Activated CD4-positive, CD25-positive, alpha-beta regulatory T cell treated with anti-CD3 and anti-CD28 coated beads, Interleukin-2, amount 50 U/mL, for 24 hours (primary cell): ENCODE measurements at places on chromosomes 5 and 9.

GRCh38 chr5:81685471-81685870 is 65.4 kb downstream of the SSBP2 start:
- no peak for ATAC-seq

- ATAC-seq = no peak
These were observed 7.9 kb downstream of the G3BP1 start for GRCh38 chr5:151779531-151780125.

DNA sequence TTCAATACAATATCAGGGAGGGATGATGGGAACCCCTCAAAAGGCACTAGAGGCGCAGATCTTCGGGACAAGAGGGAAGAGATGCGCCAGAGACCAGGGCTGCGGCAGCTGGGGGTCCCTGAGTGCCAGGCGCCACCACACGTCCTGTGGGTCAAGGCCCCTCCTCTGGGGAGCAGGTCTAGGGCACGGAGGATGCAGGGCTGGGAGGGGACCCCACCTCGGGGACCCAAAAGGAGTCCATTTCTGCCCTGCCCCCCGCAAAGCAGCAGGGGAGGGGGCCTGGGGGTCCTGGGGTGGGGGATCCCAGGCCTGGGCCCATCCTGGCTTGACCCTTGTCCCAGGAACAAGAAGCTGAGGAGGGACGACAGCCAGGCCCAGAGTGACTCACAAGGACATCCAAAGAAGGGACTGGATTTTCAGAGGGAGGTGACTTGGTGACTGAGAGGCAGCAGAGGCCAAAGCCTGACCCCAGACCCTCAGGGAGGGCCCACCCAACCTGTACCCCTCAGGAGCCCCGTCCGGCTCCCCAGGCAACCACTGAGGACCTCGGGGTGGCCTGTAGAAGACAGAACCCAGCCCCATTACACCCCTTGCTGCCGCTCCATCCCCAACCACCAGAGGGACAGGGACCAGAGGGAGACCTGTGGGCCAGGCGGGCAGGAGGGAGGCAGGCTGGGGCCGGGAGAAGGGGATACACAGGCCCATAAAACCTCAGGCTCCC is 54.2 kb downstream of the LRSAM1 start:
- peak; percentile 29 for ATAC-seq

- ATAC-seq = no peak
These were observed 113.8 kb upstream of the SPATA31D4 start for GRCh38 chr9:81814401-81814793.

- ATAC-seq = no peak
These were observed 71.1 kb downstream of the FBXL7 start for GRCh38 chr5:15571081-15571480.

- no peak for ATAC-seq
These were observed 102.0 kb upstream of the PTPN3 start for GRCh38 chr9:109600142-109600541.

DNA sequence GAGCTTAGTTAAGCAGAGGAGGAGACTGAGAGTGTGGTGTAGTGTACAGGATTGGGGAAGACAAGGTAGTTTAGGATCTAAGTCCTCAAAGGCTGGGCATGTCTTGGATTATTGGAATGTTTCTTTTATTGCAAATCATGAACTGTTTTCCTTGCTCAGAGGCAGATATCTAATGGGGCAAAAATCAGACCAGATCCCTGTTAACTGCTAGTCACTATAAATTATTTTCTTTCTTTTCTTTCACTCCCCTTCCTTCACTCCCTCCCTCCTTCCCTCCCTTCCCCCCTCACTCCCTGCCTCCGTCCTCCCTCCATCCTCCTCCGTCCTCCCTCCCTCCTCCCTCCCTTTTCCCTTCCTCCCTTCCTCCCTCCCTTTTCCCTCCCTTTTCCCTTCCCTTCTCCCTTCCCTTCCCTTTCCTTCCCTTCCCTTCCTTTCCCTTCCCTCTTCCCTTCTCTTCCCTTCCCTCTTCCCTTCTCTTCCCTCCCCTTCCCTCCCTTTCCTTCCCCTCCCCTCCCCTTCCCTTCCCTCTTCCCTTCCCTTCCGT is 117.9 kb downstream of the WDR70 start:
- ATAC-seq = no peak

DNA sequence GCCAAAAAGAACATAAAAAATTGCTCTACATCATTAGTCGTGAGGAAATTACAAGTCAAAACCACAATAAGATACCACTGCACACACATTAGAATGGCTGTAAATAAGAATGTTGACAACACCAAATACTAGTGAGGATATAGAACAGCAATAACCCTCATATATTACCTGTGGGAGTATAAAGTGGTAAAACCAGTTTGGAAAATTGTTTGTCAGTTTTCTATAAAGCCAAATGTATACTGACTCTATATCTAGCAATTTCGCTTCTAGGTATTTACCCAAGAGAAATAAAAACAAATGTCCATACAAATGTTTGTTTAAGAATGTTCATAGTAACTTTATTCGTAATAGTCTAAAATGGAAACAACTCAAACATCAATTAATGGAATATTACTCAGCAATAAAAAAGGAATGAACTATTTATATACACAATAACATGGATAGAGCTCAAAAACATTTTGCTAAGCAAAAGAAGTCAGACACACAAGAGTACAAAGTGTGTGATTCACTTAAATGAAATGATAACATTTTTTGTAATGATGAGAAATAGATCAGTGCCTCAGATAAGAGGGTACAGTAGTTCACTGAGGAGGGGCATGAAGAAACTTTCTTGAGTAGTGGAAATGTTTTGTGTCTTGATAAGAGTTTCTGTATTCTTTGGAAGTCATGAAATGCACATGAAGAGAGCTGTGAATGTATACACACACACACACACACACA is 219.6 kb upstream of the ZNF462 start:
- no peak for ATAC-seq
